ENCODE measurements at places on chromosomes 1 and 21. TPM values are rescaled to one million over a fixed set of nuclear protein-coding genes. Genes with fewer than 3 reads are reported as not detected.

DNA sequence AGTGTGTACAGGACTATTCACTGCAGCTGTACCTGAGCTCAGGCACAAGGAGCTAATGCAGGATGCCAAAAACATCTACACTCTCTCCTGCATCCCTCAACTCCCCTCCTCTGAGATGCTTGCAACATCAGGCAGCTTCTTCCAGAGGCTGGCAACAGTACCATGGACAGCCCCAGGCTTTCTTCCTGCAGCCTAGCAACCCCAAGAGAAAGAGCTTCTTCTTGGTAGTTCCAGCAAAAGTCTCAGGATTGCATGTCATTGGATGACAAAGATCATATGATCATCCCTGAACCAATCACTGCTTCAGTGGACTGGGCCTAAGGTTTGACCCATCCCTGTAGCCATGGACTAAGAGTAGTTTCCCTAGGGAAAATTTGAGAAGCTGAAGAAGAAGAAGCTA lies 46.7 kb downstream of the CAMK2N1 start:
- no peak for DNase-seq
- no peak overlapping the region for H3K4me3 ChIP-seq
- H3K4me1 ChIP-seq = peaks cover 5% of the 10 kb centered on the region
- no peak overlapping the region for H3K27ac ChIP-seq
- no peaks in the 10 kb centered on the region for H3K27me3 ChIP-seq

CATSPER4 gene
- total RNA-seq = 0.11 TPM

- no peak overlapping the region for H3K4me3 ChIP-seq
- no peaks in the 10 kb centered on the region for H3K4me1 ChIP-seq
- no peak overlapping the region for H3K27ac ChIP-seq
These were observed 35.0 kb downstream of the USP24 start for GRCh38 chr1:55180075-55180670.

DNA sequence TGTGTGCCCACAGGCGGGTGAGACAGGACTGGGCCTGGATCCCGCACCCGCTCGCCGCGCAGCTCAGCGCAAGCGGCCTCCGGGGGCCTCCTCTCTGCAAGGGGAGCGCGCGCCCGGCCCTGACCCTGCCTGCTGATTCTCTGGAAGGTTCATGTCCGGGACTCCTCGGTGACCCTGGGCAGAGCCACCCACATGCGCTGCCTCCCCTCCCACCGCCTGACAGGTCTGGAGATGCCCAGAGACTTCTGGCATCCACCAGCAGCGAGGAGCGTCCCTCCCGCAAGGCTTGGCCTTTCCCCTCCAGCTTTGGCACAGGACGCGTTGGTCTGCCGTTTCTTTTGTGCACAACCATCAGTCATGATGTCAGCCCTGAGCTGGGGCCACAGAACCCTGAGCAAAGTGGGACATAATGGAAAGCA lies 42.0 kb upstream of the COL6A2 start:
- H3K27me3 ChIP-seq = peaks cover 3% of the 10 kb centered on the region
- peaks cover 19% of the 10 kb centered on the region for H3K4me1 ChIP-seq
- no peak overlapping the region for H3K4me3 ChIP-seq

GRCh38 chr21:24420689-24421088 lies 1186.6 kb downstream of the MRPL39 start:
- no peak for DNase-seq
- no peak overlapping the region for H3K27ac ChIP-seq
- no peaks in the 10 kb centered on the region for H3K36me3 ChIP-seq
- H3K4me1 ChIP-seq = no peaks in the 10 kb centered on the region
- no peaks in the 10 kb centered on the region for H3K27me3 ChIP-seq

DNA sequence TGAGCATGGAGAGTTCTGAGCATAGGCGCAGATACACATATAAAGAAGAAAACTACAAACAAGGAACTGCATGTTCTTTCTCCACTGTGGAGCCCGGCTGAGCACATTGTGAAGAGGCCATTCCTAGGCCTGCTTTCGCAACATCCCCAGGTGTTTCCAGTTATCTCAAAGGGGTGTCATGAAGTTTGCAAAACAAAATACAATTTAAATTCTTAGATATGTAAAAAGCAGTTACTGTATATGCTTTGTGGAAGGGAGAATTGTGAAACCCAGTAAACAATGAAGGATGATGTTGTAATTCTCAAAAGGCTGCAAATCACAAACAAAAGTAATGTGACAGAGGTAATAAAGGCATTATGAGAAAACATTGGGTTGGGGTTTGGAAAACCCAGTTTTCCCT lies 98.6 kb upstream of the ZNF644 start:
- DNase-seq = no peak
- H3K36me3 ChIP-seq = no peaks in the 10 kb centered on the region
- H3K27ac ChIP-seq = no peak overlapping the region
- H3K4me1 ChIP-seq = no peaks in the 10 kb centered on the region
- no peaks in the 10 kb centered on the region for H3K27me3 ChIP-seq
- no peak overlapping the region for H3K4me3 ChIP-seq

DNA sequence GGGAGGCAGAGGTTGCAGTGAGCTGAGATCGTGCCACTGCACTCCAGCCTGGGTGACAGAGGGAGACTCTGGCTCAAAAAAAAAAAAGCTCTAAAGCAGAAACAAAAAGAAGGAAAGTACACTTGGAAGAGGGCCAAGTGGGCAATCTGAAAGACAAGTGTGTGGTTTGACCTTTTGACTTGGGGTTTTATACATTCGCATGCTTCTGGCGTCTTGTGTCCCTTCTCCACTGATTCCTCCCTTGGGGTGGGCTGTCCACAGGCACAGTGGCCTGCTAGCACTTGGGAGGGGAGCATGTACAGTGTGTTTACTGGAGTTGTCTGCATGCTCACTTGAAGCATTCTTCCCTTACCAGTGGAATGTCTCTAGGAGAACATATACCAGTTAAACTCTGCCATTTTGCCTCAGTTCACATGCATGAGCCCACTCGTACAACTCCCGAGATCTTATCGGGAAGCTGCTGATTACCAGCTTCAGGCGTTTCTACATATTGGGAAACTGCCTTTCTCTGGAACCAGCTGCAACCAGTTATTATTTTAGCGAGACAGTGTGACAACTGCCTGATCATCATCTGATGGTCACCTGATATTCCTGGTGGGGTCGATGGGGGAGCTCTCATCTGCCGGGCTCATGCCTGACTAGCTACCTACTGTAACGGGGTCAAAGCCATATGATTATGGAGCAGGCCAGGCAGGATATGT lies 113.5 kb upstream of the ZNF678 start:
- H3K27me3 ChIP-seq = no peaks in the 10 kb centered on the region
- no peak overlapping the region for H3K27ac ChIP-seq
- H3K4me1 ChIP-seq = no peaks in the 10 kb centered on the region
- H3K36me3 ChIP-seq = no peaks in the 10 kb centered on the region

- no peak overlapping the region for H3K27ac ChIP-seq
- peaks cover 5% of the 10 kb centered on the region for H3K4me1 ChIP-seq
- peaks cover 3% of the 10 kb centered on the region for H3K27me3 ChIP-seq
- no peak overlapping the region for H3K4me3 ChIP-seq
These were observed 58.0 kb upstream of the IFNAR2 start for GRCh38 chr21:33171616-33172169.

LIN28A gene
- total RNA-seq = not detected

All from spinal cord (tissue), 10 donors.